T-helper 2 cell (primary cell): ENCODE measurements at places on chromosomes 2 and 18.

DNA sequence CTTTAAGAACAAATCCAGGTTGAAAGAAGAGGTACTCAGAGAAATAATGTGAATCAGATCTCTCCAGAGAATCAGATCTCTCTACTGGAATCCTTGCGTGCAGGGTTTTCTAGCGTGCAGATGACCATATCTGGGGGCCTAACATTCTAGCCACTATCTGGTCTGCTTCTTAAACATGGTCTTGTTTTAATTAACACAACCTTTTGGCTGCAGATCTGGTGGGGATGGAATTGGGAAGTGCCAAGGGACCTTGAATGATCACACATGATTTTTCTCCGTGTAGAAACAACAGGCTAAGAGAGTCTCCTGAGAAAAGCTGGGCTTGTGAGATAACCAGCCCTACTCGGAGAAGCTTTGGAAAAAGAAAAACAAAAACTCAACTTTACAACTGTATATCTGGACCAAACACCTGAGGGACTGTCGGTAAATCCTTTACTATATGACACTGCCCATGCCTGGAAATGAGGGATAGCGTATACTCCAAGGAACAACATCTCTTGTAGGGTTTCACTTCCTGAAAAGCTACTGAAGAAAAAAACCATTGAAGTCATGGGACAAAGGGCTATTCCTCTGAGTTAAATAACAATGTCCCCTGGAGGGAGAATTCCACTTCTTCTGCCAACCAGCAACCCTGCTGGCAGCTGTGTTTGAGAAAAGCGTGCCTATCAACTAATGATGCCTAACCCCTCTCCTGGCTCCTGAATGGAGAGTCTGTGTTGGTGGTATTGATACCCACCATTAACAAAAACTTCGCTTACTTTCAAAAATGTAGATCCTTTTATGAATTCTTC, 171.0 kb upstream of the REV1 start:
- DNase-seq = no peak

DNA sequence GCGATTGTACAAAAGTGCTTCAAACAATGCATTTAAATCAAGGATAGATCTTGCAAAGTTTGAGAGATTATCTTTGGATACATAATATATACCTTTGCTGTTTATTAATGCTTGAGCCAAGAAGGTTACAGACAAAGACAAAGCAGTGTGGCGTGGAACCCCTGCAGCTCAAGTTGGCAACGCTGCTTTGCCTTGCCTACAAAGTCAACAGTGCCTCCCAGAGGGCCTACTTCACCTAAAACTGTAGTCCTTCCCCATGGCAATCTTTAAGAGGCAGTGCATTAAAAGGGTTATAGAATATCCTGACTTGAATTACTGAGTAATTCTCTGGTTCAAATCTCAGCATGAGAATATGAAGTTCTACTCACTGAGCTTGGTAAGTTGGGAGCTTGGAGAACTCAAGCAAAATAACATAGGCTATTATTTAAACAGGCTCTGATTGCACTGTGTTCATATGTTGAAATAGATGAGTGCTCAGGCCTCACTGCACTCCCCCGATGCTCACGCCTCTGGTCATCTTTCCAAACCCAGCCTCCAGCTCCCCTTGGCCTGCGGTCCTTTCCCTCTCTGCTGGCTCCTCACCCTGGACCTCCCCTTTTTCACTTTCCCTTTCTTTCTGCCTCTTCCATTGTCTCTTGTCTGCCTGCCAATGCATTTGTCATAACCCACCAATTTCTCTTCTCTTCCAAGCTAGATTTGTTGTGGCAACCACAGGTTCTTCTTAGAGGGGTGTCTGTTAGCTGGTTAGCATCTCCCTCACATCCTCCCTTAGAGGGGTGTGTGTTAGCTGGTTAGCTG, 96.5 kb downstream of the MYT1L start:
- no peak for DNase-seq

- peak; percentile 87 for DNase-seq
These were observed 85.3 kb downstream of the CDC42EP3 start for GRCh38 chr2:37585982-37586621.

GRCh38 chr2:200174433-200175216, 131.9 kb upstream of the SPATS2L start:
- DNase-seq = no peak

DNA sequence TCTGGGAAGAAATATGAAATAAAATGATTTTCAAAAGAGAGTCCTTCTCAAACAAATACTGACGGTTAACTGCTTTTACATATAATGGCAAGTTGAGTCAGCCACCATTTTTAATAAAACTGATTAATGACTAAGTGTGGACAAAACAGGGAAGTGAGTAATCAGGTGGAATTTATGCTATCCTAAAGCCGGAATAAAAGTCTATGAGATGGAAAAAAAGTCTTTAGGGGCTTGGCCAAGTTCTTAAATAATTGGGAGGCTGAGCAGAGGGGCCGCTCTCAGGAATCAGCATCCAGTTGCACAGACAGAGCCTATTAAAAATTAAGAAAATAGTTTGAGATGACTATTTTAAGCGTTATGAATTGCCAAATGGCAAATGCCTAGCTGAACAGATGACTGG, 58.6 kb upstream of the AFF3 start:
- no peak for DNase-seq
